ENCODE measurements at places on chromosomes 3 and 15. TPM values are rescaled to one million over a fixed set of nuclear protein-coding genes. Genes with fewer than 3 reads are reported as not detected.

DNA sequence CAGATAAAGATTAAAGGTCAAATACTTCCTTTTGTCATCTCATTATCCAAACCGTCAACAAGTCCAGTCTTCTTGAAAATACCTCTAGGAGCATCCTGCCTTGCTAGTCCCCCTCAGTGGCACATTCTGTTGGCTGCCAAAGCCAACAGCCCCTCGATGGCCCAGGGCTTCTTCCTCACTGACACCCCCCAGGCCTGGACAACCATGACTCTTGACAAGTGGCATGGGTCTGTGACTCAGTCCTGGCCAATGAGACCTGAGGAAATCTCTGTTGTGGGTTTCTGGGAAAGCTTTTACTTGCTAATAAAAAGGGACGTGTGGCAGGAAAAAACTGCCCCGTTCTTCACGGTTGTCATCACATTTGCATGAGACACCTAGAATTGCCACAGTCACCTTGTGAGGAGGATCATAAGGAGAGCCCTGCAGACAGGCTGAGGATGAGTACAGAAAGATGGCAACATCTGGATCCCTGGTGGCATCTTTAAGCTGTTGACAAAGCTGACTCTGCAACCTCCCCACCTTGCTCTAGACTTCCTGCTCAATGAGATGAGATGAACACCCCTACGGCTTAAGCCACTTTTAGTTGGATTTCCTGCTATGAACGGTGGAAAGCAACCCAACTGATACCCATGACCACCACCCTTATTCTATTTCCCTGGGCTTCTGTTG lies 81.5 kb downstream of the OXNAD1 start:
- DNase-seq: no peak

DNA sequence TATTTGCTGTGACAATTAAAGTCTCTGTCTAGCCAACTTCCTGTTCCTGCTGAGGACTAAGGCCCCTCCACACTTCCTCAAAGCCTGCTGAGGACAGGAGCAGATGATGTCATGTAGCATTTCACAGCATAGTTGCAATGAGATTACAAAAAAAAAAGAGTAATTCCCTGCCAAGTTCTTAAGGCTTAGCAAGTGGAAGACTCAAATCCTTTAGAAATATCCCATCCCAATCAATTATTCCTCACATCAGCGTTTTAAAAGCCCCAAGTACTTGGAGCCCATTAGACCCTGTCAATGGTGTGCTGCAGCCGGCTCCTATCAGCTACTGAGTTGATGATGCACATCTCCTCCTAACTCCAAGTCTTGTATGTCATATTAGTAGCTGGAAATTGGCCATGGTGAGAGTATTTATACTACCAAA lies 51.7 kb downstream of the TRANK1 start:
- DNase-seq: no peak

DNA sequence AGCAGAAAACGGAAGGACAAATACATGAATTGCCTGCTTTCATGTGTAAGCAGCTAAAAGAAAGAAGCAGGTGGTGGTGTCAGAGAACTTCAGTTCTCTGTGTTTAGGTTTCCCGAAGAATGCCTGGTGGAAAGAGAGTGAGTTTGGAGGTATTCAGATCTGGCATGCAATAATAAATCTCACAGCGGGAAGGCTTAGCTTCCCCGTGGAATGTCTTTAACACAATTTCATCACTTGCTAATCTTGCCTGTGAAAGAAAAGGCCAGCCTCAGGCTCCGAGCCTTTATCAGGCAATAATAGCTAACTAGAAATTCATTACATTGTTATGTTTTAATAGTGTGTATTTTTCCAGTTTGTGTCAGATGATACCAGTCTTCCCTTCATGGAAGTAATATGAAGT lies 220.3 kb downstream of the PDZRN3 start:
- DNase-seq: no peak

DNA sequence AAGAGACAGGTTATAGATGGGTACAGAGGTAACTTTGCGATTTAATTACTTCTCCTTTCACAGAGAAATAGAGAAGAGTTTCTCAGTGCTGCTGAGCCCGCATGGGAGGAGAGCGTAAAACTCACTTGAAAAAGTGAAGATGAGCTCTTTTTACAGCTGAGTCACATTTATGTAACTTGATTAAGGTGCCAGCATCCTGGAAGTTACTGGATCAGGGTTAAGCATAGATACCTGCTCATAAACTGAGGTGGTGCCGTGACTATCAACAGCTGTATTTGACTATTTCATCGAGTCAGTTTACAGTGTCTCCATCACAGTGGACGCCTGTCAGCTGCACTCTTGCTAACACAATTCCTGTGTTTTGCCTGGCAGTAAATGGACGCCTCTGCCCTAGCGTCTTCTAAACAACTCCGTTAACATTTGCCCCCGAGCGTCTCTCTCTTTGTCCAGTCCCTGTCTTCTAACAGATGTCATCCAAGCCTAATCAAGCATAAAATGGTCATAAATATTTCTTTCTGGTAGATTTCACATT lies 414.6 kb downstream of the FOXP1 start:
- no peak for DNase-seq

The CORO2B gene
- 3.6 TPM for total RNA-seq

The ITGA11 gene
- 7.1 TPM for total RNA-seq

The TMEM266 gene
- total RNA-seq: 2.5 TPM

- DNase-seq: no peak
Measured at GRCh38 chr3:45557886-45558285, 36.7 kb upstream of the LIMD1 start.

The TP63 gene
- 1.3 TPM for total RNA-seq

DNA sequence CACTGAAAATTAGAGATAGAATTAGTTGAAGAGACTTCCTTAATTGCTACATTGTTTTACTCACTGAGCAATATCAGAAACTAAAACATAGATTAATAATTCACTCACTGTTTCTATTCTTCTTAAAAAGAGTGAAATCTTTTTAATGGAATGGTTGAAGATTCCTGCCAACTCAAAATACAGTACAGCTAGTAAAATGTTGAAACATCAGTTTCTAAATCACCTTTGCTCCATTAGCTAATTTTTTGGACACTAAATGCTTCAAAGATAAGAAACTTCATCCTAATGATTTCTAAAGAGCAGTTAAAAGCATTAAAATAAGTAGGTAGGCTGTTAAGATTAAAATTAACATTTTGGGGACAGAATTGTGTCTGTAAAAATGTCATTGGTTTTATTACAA lies 10.5 kb upstream of the NIT2 start:
- no peak for DNase-seq

DNA sequence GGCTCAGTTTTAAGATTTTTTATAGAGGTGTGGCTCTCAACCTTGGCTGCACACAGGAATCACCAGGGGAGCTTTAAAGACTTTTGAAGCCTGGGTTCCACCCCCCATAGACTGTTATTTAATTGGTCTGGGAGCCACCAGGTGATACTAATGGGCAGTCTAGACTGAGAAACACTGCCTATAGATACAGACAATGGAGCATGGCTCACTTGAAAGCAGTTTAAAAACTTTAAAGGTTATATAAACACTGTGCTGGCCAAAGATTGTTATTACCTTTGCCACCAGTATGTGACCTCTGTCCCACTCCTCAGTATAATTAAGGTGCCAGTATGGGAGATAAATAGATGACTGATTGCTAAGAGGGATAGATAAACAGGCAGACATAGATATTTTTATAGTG lies 3.8 kb downstream of the GOLIM4 start:
- no peak for DNase-seq

All from upper lobe of right lung (tissue), 1 donor.